Mucosa of gallbladder (tissue), 1 donor: ENCODE measurements at places on chromosomes 1 and 21.

DNA sequence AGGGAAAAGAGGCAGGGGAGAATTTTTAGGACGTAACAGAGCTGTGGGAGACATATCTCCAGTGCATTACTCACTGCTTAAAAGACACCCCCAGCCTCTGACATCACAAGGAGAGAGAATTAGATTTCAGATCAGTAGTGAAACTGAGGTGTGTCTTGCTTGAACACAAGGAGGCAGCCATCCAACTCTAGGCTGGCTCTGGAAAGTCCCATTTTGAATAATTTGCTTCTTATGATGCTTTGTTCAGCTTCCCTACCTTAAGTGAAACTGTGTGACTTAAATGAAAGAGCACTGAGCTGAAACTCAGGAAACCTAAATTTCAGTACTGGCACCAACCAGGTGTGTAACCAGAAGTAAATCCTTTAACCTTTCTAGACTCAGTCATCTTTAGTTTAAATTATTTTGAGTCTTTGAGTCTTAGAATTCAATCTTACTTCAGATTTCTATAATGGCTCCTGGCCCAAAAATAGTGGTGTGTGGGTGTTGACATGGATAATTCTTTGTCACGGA is 251.6 kb upstream of the SGIP1 start:
- no peak for DNase-seq

GRCh38 chr21:39707316-39707715 is 37.7 kb upstream of the IGSF5 start:
- no peak for DNase-seq

DNA sequence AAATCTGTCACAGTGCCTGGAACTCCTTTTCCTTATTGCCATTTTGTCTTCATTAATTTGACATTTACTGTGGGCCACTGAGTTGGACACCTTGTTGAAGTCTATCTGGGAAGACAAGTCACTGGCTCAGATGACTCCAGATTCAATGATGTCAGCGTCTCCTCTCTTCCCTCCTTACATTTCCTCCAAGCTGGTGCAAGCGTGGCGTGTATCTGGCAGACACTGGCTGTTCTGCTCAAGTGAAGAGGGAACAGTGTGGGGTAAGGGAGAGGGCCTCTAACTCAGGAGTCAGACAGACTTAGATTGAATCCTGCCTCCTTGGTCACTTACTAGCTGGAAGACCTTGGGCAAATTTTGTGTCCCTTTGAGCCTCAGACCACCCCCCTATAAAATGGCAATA is 8.7 kb upstream of the ZNF691 start:
- DNase-seq: no peak

GRCh38 chr1:111731956-111732355 is 7.2 kb downstream of the INKA2 start:
- no peak for DNase-seq

- DNase-seq: peak; percentile 90
Measured at GRCh38 chr1:156096640-156097391, 14.6 kb upstream of the MEX3A start.

DNA sequence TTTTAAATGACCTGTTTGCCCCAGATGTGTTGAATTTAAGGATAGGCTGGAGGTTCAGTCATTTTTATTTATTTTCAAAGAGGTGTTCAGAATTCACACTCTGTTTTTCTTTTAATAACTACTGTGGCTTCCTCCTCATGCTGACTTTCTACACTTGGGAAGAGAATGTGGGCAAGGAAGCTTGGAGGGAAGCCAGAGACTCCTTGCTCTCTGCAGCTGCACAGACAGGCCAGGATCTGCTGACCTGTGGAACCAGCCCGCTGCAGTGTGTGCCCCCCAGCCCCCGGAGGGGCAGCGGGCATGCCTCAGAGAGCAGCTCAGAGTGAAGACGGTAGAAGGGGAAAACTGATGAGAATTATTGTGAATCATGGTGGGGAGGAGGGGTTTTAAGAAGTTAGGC is 16.9 kb downstream of the MGST3 start:
- DNase-seq: no peak

DNA sequence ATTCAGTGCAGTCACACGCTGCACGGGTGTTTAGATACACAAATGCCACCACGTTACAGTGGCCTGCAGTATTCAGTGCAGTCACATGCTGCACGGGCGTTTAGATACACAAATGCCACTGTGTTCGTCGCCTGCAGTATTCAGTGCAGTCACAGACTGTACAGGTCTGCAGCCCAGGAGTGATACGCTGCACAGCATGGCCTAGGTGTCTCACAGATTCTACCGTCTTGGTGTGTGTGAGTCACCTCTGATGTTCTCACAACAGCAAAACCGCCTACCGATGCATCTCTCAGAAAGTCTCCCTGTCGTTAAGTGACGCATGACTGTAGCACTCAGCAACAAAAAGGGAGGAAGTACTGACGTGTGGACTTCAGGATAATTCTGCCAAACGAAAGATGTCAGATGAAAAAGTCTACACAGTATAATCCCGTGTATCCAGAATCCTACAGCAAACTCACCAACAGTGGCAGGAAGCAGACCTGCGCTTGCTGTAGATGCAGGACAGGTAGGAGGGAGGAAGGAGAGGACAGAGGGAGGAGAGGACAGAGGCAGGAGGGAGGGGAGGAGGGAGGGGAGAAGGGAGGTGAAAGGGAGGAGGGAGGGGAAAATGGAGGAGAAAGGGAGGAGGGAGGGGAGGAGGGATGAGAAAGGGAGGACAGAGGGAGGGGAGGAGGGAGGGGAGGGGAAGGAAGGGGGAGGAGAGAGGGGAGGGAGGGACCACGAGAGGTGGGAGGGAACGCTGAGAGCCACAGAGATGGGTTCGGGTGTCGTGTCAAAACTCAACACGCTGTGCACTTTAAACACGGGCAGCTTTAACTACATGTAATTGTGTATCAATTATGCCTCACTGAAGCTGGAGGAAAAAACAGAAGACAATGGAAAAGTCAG is 36.3 kb upstream of the PCBP3 start:
- DNase-seq: no peak

GRCh38 chr21:33481314-33481943 is 1.7 kb upstream of the TMEM50B start:
- DNase-seq: no peak

- peak; percentile 59 for DNase-seq
Measured at GRCh38 chr1:202599669-202600431, 110.4 kb downstream of the SYT2 start.

GRCh38 chr1:54565113-54565501 is 17.1 kb downstream of the ACOT11 start:
- DNase-seq: no peak

DNA sequence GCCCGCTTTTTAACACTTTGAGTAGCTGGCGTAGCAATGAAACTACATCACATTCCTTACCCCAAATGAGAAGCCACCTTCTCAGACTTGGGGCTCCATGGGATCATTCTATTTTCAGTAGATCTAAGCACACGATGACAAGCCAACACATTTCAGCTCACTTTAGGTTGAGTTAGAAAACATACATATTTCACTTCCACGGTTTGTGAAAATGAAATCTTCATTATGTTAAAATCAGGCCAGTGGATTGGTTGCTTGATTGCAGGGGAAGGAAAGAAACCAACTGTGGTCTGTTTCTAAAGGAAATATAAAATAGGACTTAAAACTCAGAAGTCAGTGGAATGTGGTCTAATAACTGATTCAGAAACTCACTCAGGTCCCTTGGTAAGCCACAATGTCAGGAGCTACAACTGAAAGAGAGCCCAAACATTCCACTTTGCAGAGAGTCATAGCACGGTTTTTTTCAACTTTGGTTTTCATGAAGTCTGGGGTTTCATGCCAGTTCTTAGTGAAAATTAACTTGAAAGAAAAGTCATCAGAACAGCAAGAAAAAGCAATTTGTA is 82.3 kb upstream of the TIAM1 start:
- no peak for DNase-seq

DNA sequence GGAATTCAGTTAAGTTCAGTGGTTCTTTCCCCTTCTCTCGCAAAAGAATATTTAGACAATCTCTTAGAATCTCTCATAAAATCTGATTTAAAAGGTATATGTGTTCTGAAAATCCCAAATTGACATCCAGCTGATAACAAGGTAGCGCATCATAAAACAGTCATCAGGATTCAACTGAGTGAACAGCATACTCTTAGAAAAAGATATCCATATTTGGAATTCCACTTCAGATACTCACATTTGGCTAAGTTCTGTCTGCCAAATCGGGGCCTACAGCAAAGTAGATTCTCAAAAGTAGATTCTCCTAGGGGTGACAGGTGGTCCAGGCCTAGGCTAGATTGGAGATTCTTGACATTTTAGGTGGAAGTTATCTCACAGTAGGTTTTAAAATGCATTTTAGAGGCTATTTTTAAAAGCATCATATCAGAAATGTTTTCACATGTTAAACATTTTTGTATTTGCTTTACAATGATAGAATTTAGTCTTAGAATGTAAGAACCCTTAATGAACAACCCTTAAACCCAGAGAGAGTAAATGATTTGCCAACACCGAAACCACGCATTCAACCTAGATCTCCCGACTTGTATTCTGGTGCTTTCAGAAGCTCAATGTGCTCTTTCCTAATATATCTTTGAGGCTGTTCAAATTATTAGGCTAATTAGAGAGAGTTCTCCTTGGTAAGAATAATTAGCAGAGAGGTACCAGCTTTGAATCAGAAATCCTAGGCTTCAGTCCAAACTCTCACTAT is 318.9 kb downstream of the LMO4 start:
- no peak for DNase-seq

DNA sequence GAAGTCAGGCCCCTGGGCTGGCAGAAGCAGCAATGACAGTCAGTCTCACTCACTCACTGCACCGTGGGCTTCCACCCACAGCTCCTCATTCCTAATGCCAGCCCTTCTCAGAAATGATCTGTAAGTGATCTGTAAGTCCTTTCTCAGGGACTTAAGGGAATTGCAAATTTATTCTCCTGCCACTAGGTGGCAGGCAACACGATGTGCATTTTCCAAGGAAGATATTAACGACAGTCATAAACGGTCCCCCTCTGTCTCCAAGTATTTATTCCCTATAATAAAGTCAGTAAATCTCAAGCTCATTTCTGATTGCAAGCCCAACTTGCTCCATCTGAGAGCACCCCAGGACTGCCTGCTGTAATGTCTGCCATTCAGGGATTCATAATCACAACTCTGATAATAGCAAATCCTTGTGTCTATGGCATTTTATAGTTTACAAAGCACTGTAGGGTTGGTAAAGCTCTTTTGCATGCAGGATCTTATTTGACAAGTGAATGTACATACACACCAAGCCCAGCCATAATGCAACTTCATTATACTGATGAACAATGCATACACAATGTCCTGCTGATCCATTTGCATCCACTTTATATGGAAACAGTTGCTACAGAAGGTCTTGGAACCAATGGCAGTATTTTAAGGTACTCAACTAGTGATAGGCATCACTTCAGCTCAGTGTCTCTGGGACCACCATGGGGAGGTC is 380.5 kb upstream of the CAMK1G start:
- no peak for DNase-seq

- DNase-seq: no peak
Measured at GRCh38 chr1:41728403-41729202, 190.1 kb downstream of the HIVEP3 start.

- no peak for DNase-seq
Measured at GRCh38 chr1:174301295-174302077, 142.2 kb downstream of the RABGAP1L start.

- no peak for DNase-seq
Measured at GRCh38 chr1:63904826-63905225, 131.0 kb downstream of the ROR1 start.

DNA sequence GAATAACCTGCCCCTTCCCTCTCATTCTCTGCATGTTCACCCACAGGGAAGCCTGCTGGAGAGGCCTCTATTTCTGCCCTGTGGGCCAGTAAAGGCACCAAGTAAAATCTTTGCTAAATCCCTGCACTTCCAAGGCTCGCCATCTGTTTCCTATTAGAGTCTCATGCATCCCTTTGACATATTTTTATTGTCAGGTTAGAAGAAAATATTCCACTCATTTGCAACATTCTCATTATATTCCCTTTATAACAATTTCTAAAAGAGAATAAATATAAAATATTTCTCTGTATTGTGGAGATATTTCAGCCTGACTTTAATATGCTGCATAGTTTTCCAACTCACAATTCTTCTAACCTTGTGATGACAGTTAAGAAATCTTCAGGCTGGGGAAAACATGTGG is 340.4 kb upstream of the VAMP3 start:
- DNase-seq: no peak

- DNase-seq: no peak
Measured at GRCh38 chr1:113660088-113660487, 99.2 kb downstream of the PHTF1 start.

DNA sequence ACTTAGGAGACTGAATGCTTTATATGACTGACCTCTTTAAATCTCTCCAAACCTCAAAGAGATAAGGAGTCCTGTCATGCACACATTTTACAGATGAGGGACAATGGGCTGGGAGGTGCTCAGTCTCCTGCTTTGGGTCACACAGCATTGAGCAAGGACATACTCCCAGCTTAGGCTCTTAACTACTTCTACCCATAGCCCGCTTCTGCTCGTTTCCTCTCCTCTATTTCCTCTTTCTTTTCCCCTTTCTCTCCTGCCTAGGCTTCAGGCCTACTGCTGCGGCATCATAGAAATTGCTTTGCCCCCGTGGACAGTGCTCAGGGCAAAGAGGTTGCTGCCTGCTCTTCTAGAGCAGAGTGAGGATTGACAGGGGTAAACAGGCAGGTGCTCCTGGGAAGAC is 12.4 kb upstream of the ZNF691 start:
- DNase-seq: no peak

DNA sequence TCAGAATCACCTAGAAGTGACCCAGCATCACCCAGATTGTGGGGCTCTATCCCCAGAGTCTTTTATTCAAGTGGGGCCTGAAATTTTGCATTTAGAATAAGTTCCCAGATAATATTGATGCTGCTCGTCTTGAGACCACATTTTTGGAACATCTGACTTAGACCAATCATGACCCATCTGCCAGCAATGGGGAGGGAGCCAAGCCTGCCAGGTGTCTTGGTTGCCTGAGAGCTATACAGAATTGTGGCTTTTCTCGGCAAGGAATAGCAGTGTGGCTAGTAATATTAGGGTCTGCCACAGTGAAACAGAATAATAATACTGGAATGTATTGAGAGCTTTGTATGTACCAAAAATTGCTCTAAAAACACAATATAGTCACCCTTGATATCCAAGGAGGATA is 31.1 kb upstream of the RGS8 start:
- DNase-seq: no peak

- peak; percentile 12 for DNase-seq
Measured at GRCh38 chr1:196152086-196152485, 456.2 kb downstream of the KCNT2 start.

DNA sequence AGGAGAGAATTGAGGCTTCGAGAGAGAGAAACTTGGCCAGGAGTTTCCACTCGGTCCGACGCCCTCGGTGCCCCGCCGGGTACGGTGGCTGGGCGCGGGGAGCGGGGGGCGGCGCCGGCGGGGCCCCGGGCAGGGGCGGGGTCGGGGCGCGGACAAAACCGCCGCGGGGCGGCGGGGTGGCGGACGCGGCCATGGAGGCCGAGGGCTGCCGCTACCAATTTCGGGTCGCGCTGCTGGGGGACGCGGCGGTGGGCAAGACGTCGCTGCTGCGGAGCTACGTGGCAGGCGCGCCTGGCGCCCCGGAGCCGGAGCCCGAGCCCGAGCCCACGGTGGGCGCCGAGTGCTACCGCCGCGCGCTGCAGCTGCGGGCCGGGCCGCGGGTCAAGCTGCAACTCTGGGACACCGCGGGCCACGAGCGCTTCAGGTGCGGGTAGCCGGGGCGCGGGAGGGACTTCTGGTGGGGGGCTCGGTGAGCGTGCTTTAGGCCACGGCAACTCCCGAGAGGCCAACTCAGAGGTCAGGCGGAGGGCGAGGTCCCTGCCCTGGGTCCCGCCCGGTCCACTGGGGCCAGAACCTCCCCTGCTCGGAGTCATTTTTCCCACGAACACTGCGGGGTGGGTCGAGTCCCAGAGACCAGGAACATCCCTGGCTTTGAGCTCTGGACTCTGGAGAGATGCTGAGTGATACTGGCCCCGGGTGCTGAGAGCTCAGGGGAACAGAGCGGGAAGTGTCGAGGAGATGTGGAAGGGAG is 431 bp downstream of the RAB42 start:
- DNase-seq: no peak
